ENCODE measurements at places on chromosomes 7 and 10.

GRCh38 chr7:27431465-27431864, 188.9 kb downstream of the EVX1 start:
- DNase-seq = no peak

- no peak for DNase-seq
Measured at GRCh38 chr7:79952399-79952798, 182.2 kb upstream of the GNAI1 start.

GRCh38 chr10:30812018-30812851, 182.7 kb upstream of the LYZL2 start:
- DNase-seq = no peak

DNA sequence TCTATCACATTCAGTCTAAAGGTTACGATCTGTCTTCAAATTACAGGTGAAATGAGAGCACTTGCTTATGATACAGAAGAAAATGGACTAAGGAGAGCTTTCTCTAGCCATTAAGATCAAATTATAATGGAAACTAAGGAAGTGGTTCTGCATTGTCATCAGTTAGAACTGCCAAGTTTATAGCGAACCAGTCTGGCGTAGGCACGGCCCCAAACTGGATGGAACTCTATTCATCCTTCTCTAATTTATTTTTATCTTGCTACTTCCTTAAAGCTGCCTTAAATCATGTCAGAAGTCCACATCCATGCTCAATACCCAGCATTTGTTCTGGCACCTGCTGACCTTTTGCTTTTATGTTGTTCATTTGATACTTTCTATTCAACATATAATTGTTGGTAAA, 63.7 kb upstream of the APBB1IP start:
- DNase-seq = no peak

DNA sequence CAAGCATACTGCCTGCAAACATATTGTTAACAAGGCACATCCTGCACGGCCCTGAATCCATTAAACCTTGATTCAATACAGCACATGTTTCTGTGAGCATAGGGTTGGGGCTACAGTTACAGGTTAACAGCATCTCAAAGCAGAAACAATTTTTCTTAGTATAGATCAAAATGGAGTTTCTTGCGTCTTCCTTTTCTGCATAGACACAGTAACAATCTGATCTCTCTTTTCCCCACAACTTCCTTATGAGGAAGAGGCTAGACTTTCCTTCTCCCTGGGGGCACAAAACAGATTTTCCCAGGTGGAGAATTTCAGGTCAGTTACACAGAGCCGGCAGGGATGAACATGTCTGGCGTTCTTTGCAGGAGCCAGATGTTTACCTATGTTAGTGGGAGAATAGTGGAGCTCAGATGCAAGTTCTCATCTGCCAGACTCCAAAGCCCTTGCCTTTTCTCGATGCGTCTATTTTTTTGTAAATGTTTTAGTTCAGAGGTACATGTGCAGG, 37.5 kb upstream of the PFKFB3 start:
- no peak for DNase-seq

DNA sequence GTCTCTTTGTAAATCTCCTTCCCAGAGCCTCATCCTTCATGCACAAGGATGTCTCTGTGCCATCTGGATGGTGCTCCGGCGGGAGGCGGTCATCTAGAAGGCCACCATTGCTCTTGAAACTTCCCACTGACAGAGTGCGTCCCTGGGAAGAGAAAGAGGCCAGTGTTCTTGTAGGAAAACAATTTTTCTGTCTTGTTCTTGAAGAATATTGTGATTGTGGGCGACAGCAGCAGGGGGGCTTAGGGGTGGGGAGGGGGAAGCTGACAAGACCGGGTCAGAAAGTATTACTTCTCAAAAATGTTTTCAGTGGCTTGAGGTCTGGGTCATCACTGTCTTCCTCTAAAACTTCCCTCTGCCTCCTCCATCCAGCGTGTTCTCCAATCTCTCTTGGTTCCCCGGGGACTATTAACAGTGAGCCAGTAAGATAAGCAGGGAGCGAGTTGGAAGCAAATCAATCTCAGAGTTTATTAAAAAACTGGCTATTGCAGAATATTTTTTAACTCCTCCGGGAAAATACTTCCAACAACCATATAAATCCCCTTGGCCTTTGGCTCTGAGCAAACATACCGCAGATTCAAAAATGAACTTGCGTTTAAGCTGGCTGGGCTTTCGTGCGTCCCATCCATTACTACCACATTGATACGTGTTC, 597.8 kb upstream of the MGMT start:
- DNase-seq = no peak

DNA sequence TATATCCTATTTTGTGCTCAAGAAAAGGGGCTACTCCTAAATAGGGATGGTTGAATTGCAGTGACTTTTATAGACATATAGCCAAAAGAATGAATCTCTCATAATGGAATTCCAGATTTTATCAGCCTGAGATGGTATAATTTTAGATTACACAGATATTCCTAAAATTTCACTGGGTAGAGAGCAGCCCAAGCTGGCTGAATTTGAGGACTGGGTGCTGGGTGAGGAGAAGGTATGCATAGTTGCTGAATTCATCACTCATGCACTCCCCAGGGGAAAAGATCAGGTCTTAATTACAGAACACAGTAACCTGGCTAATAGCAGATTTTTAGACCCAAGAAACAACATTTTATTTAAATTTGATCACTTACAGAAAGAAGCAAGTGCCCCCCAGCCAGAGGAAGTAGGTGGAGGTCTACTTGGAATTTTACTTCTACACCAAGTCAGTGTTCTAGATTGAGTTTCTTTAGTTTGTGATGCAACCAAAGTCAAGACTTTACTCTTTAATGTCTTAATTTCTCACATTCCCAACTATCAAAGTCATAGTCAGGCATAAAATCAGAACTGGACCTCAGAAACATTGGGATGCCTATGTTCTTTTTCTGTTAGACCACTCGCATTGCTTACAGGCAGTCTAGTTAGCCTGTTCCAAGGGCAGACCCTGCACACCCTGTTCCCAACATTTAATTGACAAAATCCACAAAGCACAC, 337.4 kb upstream of the PODXL start:
- no peak for DNase-seq

DNA sequence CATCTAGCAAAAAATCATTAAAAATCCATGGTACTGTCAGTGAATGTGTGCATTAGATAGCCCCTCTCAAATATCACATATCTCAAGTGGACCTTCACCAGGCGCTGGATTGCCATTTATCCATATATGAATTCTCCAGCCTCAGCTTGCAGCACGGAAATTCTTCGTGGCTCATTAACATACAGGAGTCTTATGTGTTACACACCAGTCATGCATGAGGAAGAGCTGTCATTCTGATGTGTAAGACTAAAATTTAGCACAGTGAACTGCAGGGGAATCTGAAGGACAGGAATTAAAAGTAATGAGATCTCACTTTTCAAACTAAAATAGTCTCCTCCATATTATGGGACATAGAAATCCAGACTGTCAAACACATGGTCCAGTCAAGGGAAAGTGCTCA, 542.4 kb upstream of the DPP6 start:
- no peak for DNase-seq

GRCh38 chr7:44977959-44978335, 868 bp downstream of the MYO1G start:
- DNase-seq = no peak
